ENCODE measurements at places on chromosomes 2 and 18.

DNA sequence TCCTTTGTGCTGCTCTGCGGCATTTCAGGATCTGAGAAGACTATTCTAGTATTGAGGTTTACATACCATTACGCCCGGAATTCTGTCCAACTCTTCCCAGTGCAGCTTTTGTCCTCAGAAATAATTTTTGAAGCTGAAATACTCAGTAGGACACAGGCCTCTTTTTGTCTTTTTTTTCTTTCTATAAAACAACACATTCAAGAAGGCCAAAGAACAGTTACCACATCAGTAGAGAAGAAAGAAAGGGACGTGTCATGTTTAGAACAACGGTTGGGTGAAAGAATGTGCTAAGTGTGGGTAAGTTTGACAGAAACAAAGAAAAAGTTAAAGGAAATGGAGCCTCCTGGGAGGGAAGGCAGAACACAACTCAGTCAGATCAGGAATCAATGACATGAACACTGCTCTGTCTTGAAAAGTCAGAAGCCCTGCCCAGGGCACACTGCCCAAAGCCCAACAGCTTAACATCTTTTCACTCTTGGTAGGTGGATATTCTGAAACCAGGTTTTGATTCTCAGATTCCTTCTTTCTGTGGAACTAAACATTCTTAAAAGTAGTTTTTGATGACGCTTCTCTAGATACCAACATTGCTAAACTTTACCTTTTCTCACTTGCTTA is 198.6 kb upstream of the CWC22 start:
- DNase-seq = no peak

DNA sequence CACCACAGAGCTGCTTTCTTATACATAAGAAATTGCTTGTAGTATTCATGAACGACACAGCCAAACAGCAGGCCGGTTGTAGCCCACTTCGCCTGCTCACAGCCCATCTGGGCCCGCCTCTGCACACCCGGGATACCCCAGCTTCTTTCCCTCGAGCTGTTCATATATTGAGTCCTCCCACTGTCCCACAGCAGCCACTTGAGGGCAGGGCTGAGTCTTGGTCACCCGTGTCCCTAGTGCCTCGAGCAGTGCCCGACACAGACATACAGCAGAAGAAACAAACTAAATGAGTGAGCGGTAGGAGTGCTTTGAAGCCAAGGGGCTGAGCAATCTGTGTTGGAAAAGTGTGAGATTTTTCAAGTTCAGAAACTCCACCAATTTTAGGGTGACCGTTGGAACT is 251.4 kb downstream of the KLHL29 start:
- DNase-seq = no peak

DNA sequence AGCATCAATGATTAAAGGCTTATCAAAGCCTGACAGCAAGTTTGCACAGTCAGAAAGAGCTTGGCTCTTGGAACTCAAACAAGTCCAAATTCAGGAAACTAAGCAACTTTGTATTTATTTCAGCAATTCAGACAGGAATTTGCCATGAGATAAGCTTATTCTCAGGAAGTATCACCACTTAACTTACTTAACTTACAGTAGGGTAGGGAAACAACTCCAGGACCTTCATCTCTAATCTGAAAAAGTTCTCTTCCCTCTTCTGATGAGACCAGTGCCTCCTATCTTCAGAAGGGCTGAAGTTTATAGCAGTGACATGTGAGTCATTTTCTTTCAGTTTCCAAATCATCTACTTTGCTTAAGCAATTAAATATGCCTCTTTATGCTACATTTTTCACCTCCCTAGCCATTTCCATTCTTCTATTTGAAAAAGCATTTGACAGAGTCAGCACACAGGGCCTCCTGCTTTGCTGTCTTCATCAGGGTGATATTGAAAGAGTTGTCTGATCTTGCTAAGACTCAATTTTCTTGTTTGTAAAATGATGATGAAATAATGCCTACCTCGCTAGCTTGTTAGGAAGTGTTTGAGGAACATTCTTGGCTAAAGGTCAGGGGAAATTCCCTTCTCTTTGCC is 389.5 kb downstream of the RND3 start:
- DNase-seq = no peak

DNA sequence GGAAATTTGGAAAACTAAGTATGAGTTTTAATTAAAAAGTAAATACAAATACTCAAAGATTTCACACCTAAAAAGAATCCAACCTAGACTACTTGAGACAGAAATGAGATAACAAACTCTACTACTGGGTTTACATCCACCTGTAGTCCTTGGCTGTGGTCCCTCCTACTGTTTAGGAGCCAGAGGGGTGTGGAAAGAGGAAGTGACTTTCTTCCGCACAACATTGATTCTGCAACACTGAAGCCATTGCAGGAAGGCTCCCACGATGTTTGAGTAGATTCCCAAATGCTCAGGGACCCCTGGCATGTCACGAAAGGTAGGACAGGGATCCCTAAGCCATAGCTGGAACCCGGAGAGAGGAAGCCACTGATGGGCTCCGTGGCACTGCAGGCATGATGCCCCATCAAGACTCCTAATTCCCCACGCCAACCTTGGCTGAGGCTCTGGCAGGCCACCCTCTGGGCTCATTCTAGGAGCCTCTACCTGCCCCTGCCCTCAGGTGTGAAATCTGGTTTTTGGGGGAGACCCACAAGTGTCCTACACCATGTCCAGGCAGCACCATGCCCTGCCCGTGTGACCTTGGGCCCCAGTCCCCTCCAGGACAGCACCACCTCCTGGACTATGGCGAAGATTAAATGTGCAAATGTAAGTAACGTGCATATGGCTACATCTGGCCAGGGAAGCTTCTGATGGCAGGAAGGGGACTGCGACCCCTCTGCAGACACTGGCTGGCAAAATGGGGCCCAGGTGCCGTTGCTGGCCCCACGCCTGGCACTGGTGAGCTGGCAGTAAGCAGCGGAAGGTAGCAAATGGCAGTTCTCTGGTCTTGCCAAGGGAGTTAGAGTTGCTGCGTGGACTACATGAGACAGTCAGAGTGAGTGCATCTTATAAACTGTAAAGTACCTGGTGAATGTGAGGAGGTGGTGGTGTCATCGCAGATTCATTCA is 38.2 kb upstream of the MAL start:
- DNase-seq = no peak

GRCh38 chr2:235616885-235617284 is 123.0 kb downstream of the AGAP1 start:
- DNase-seq = no peak
